ENCODE measurements at places on chromosomes 7 and 10.

DNA sequence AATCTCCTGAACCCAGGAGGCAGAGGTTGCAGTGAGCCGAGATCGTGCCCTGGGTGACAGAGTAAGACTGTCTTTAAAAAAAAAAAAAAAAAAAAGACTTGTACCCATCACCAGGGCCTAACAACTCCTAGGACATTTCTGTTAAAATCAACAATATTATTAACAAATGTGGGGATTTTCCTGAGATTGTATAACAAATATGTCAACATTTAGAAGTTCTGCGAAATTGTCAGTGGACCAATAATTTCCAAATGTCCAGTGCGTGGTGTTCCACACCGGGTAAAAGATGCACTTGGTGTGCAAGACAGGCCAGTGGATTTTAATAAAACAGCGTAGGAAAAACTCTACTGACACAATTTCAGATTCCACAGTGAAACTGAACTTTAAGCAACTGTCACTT lies 71.1 kb downstream of the TNS3 start:
- no peak for DNase-seq

- no peak for DNase-seq
These were observed 257.3 kb downstream of the PTEN start for GRCh38 chr10:88120599-88121333.

GRCh38 chr10:85858776-85859515 lies 507.6 kb downstream of the GRID1 start:
- DNase-seq = no peak

GRCh38 chr7:19552576-19552975 lies 156.3 kb downstream of the POLR1F start:
- DNase-seq = no peak

DNA sequence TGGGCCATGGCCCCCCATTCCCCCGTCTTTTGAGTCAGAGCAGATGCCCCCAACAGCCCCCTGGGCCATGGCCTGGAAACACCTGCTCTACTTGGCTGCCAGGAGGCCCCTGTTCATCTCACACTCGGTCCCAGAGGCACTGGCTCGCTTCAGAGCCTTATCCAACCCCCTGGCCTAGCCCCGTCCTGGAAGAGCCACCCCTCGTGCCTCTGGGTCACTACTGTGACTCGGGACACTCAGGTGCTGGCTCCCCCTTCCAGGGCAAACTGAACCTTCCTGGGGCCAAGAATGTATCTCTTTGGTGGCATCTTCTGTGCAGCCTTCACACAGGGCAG lies 7.0 kb downstream of the POLR2J start:
- DNase-seq = no peak

- DNase-seq = no peak
These were observed 268.9 kb downstream of the CSTF2T start for GRCh38 chr10:51430506-51430905.

DNA sequence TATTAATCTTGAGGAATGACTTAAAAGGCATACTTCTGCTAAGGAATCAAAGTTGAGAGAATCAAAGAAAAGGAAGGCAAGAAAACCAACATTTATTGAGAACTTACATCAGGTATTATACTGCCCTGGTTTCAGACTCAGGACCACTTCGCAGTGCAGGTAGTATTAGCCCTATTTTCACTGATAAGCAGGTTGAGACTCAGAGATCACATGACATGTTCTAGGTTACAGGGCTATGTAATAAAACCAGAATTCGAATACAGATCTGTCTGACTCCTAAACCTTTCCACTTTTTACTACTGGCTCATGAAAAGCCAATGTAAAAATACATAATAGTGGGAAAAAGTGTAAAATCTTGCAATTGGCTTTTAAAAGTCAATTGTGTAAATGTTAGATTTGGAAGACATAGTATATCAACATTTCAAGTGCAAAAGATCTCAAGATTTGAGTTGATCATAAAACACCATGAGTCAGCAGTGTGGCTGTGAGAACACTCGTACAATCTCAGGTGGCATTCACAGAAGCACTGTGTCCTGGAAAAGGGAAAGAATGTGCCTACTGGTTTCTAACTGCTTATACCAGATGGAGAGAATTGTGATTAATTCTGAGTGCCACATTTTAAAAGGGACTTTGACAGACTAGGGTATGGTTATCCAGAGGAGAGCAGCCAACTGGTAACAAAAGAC lies 195.8 kb upstream of the MKLN1 start:
- DNase-seq = no peak

DNA sequence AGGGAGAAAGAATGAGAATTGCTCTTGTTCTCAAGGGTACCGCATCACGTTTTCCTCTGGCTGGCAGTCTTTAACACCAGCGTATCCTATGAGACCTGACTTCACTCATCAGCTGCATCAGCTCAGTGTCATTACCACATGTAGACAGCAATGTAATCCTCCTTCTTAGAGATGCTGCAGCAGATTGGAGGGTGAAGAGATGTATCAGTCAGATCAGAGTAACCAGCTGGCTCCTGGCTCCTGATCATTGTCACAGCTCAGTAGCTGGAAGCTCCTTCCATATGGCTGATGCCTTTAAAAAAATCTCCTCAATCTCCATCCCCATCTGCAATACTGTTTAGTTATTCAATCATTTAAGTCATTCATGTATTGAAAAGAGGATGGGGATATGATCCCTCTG lies 39.7 kb upstream of the EPHB6 start:
- no peak for DNase-seq

DNA sequence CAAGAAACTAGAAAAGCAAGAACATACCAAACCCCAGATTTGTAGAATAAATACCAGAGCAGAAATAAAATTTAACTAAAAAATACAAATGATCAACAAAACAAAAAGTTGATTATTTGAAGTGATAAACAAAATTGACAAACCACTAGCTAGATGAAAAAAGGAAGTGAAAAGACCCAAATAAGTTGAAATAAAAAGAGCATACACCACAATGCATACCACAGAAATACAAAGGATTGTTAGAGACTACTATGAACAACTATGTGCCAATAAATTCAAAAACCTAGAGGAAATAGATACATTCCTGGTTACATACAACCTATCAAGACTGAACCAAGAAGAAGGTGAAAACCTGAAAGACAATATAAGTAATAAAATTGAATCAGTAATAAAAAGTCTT lies 333.4 kb downstream of the SH2D4B start:
- DNase-seq = no peak

DNA sequence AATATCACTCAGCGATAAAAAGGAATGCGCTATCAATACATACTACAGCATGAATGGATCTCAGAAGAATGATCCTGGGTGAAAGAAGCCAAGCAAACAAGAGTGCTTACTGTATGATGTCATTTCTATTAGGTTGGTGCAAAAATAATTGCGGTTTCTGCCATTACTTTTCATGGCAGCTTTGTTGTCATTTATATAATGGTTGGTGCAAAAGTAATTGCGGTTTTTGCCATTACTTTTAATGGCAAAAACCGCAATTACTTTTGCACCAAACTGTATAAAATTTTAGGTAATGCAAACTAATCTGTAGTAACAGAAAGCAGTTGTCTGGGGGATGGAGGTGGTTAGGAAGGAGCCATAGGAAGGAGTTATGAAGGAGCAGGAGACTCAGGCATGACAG lies 318.3 kb upstream of the ZMIZ1 start:
- no peak for DNase-seq

- DNase-seq = no peak
These were observed 63.7 kb upstream of the PRR15 start for GRCh38 chr7:29499932-29500331.

DNA sequence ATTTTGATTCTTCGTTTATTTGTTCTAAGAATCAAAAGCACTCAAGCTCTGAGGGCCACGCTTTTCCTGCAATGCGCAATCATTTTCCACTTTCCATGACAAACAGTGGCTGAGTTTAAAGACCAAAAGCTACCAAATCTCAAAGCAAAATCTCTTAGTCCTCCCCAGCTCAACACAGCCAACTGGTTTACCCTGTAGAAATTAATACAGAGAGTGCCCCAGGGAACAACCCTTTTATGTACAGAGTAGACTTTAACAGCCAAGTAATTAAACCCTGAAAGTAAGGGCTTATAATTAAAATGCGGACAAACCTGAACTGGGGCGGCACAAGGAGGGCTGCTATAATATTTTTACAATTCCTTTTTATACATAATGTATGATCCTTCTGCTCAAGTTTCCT lies 53.2 kb downstream of the FAM53B start:
- no peak for DNase-seq

DNA sequence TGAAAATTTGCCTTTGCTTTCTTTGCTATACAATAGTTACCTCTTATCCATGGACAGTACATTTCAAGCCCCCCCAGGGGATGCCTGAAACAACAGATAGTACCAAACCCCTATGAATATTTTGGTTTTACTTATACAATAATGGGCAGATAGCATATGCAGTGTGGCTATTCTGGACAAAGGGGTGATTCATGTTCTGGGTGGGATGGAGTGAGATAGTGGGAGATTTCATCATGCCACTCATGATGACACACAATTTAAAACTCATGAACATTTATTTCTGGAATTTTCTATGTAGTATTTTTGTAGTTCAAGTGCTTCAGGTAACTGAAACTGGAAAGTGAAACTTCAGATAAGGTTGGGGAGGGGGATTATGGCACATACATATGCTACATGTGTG lies 12.0 kb downstream of the STARD3NL start:
- no peak for DNase-seq

GRCh38 chr10:44065788-44066526 lies 318.9 kb downstream of the CXCL12 start:
- DNase-seq = no peak

DNA sequence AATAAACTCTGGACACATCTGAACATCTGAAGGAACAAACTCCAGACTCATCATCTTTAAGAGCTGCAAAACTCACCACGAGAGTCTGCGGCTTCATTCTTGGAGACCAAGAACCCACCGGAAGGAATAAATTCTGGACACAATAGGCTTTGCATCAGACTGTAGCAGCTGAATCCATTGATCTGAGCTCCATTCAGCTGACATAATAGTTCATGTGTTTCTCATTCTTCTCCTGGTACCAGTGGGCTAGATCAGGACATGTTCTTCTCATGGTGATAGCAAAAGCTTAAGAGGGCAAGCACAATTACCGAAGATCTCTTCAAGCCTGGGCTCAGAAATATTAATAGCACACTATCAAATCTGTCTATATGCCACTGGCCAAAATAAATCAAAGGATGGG lies 20.5 kb upstream of the GNAI1 start:
- DNase-seq = no peak

DNA sequence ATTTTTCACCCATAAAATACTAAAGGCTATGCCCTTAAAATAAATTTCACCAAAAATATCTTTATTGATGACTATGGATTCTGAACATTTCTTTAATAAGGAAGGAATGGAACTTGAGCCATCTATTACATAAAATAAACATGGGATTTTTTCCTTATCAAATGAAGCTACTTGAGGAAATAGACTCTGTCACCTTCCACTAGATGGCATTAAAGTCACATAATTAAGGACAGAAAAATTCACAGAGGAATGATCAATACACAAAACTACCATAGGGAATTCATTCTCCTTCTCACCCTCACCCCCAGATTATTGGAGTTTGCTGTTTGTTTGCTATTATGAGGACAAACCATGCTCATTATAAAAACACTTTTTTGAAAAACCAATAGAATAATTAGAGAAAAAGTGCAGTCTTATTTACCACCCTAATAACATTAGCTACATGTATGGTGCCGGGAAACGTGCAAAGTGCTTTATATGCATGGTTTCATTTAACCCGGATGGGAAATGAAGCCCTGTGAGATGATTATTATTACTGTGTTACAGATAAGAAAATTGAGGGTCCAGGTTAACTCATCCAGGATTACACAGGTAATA lies 21.1 kb upstream of the FOXI2 start:
- no peak for DNase-seq

- no peak for DNase-seq
These were observed 158.6 kb downstream of the SNX13 start for GRCh38 chr7:17781491-17782215.

GRCh38 chr7:106534271-106534846 lies 126.6 kb downstream of the CCDC71L start:
- DNase-seq = no peak

DNA sequence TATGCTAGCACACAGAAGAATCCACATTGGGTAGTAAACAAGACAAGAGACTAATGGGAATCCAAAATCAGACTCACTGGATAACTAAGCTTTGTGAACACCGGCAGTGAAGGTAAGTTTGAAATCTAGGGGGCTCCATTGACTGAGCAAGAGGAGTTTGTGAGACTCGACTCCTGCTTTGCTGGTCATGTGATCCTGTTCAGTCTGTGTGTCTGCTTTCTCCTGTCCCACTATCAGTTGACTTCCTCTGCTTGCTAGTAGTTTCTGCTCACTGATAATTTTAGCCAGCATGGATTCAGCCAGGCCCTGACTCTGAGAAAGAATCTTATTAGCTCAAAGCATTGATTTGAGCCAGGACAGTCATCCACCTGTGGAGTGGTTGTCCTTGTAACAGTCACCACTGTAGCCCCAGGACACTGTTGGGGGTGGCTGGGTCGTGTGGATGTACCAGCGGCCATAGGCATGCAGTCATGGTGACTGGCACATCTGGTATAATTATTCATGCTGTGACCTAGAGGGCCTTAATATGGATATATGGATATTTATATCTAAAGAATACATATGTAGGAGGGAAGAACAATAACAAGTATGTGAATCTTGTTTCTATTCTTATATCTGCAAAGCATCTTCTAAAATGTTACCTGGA lies 44.4 kb downstream of the DNAH11 start:
- DNase-seq = no peak

DNA sequence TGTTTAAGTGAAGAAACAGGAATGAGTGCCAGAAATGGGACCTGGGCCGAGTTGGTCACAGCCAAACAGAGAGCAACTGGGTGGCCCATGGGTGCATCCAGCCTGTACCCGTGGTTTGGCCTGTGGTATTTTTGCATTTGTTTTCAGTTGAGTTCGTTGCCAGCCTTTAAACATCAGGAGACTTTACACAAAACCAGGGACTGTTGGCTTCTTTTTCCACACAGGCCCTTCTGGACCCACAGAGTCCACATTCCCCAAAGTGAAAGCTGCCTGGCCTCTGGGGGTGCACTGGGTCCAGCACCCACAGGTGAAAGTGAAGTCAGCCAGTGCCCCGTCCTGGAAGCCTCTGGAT lies 54.1 kb upstream of the TNS3 start:
- no peak for DNase-seq

GRCh38 chr7:97503367-97504094 lies 228.4 kb upstream of the TAC1 start:
- DNase-seq = no peak

- DNase-seq = no peak
These were observed 45.0 kb downstream of the BICC1 start for GRCh38 chr10:58557714-58558113.

GRCh38 chr7:66348531-66348930 lies 143.4 kb downstream of the TPST1 start:
- DNase-seq = no peak

GRCh38 chr10:89609833-89610346 lies 35.2 kb downstream of the PANK1 start:
- no peak for DNase-seq

- DNase-seq = no peak
These were observed 20.9 kb upstream of the MKLN1 start for GRCh38 chr7:131306777-131307176.

DNA sequence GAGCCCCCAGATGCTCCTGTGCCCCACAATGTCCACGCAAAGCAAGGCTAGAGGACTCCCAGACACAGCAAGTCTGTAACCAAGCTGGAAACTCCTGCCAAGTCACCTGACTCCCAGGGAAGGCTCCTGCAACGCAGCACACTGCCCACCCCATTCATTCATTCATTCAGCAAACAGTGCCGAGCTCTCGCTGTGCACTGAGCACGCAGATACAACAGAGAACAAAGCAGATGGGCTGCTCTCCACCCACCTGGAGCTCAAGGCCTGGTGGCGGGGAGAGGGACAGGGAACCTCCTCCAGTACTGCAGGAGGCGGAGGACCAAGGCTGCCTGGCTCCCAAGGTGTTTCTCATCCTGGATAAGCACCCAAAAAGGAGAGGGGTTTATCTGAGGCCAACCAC lies 8.6 kb downstream of the KCNH2 start:
- DNase-seq = no peak
